ENCODE measurements at places on chromosomes 12 and 14.

GRCh38 chr12:6182279-6182898, 17.8 kb upstream of the CD9 start:
- DNase-seq: no peak

GRCh38 chr14:92404018-92404417, 81.1 kb downstream of the SLC24A4 start:
- DNase-seq: no peak

DNA sequence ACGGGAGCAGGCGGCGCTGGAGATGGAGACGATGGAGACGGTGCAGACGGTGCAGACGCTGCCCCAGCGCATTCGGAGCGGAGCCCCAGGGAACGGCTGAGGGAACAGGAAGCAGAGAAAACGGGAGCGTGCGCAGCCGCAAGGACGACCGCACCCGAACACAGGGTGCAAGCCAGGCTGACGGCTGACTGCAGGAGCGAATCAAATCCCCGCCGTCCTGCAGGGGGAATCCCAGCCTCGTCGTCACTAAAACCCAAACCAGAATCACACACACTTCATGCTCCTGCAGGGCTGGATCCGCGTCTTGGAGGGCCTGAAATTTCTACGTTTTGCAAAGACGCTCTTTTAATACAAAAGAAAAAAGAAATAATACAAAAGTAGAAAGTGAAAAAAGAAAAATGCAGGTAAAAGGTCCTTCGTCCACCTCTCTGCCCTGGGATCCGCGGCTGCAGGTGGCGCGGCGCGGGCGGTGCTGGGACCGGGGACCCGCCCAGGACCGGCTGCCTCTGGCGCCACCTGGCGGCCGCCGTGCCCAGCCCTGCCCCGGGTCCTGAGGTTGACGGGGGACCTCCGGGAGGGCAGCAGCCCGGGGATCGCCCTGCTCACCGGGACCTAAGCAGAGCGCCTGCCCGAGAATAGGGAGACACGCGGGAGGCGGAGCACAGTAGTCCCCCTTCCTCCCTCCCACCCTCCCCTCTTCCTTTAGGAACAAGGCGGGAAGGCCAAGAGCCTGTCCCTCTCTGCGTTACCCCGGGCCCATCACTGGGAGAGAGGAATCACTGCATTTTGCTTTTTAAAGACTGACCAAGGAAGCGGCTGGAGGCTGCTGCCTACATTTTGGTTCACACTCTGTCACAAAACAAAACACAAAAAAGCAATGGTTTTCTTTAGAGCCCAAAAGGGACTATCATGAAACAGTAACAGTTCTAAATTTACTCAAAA, 20.1 kb downstream of the STX2 start:
- peak; percentile 68 for DNase-seq

DNA sequence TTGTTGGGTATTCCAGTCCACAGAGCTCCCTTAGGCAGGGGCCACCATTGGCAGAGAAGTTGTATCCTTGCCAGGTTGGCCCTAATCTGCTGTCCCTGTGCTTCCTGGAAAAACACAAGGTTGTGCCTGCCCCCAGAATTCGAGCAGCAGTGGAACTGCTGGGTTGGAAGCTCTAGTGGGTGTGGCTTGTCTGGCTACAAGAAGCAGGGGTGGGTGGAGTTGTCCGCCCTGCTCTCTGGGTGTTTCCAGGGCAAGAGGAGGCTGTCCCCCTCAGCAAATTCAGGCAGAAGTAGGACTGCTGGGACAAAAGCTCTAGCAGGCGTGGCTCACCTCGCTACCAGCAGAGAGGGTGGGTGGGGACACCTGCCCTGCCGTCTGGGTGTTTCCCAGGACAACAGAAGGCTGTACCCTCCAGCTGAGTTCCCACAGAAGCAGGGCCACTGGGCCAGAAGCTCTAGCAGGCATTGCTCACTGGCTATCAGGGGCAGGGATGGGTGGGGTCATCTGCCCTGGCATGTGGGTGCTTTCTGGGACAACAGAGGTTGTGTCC, 72.8 kb upstream of the NPAS3 start:
- DNase-seq: no peak
